Inflammatory macrophage treated with lipopolysaccharide for 4 hours (primary cell): ENCODE measurements at places on chromosomes 4 and X.
A peak's percentile ranks its signal among the peaks of the same experiment; 100 is the strongest.

GRCh38 chr4:77120886-77121508 lies 36.0 kb upstream of the CCNG2 start:
- no peak for DNase-seq

GRCh38 chr4:154360491-154360890 lies 131.1 kb downstream of the DCHS2 start:
- DNase-seq: no peak

GRCh38 chr4:85681221-85681657 lies 206.3 kb downstream of the ARHGAP24 start:
- DNase-seq: peak; percentile 97

- peak; percentile 43 for DNase-seq
These were observed 545 bp downstream of the DOCK11 start for GRCh38 chrX:118495958-118496762.

GRCh38 chr4:176921256-176921655 lies 128.5 kb upstream of the VEGFC start:
- no peak for DNase-seq

GRCh38 chr4:47933840-47934239 lies 19.5 kb upstream of the NFXL1 start:
- DNase-seq: peak; percentile 63

GRCh38 chr4:69896530-69897116 lies 34.2 kb upstream of the CSN1S1 start:
- DNase-seq: no peak

GRCh38 chr4:26468283-26468949 lies 21.9 kb downstream of the CCKAR start:
- DNase-seq: no peak

GRCh38 chr4:140018931-140019618 lies 134.9 kb downstream of the MAML3 start:
- peak; percentile 71 for DNase-seq

GRCh38 chr4:155899891-155900290 lies 3.6 kb upstream of the TDO2 start:
- no peak for DNase-seq

- no peak for DNase-seq
These were observed 145.3 kb upstream of the VCX3B start for GRCh38 chrX:8319359-8319758.

GRCh38 chrX:119655125-119655524 lies 37.8 kb downstream of the SEPTIN6 start:
- peak; percentile 63 for DNase-seq

DNA sequence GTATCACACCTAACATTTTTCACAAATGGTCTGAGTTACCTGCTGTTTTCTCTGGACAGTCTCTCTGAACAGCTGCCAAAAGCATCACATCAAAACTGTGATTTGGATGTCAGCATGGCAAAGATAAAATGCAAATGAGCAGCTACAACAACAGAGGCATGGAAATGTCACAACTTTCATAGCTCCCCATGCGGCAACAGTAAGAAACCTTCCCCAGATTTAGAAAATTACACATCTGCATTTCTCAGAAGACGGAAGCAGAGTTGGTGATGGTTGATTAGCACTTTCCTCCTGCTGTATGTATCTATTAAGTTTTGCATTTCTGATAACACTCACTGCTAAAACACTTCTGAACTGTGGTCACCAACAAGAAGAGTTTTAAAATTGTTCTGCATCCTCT lies 9.7 kb downstream of the PRKG2 start:
- no peak for DNase-seq

DNA sequence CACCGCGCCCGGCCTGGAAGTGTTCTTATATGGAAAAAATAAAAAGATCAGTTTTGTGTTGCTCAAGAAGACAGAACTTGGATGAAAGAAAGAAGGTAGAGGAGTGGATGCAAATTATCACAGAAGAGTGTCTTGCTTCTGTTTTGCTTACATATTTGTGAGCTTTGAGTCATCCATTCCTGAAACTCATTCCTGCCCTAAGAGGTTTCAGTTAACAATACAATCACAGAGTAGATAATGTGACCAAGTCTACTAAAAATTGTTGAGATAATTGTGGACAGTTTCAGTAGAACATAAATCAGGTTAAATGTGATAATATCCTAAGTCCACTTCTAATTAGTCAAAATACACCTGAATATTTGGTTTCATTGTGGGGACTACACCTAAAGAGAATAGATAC lies 26.4 kb upstream of the LRCH2 start:
- DNase-seq: no peak

DNA sequence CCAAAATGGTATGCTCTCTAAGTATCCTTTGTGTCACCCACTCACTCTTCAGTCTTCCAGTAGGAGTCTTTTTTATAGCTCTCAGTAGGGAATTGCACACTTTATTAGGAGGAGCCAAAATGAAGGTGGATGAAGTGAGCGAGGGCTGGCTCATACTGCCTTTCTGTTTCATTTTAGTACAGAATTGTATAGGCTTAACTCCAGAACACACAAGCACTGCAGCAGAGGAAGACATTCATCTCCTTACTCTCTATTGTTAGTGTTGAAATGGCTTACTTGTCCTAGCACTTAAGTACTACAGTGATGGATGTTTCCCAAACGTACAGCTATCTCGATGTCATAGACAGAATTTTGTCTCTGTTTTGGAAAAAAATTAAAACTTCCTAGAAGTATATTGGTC lies 327.3 kb upstream of the ATOH1 start:
- DNase-seq: no peak

- DNase-seq: no peak
These were observed 349.0 kb upstream of the GATB start for GRCh38 chr4:152109531-152110509.

DNA sequence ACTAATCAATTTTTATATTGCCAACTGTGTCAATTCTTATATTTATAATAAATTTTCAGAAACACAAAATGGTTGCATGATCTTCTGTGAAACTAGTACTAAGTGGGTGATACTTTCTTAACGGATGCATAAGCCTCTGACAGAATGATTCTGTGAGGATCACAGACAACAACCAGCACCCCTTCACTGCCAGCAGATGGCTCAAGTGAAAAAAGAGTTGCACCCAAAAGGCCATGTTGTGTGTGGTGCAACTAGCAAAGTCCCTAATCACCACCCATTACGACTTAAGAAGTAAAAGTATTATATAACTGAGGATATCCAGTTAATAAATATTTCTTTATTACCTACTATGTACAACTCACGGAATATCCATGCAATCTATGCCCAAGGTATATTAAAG lies 334.0 kb downstream of the PCDH19 start:
- DNase-seq: no peak

DNA sequence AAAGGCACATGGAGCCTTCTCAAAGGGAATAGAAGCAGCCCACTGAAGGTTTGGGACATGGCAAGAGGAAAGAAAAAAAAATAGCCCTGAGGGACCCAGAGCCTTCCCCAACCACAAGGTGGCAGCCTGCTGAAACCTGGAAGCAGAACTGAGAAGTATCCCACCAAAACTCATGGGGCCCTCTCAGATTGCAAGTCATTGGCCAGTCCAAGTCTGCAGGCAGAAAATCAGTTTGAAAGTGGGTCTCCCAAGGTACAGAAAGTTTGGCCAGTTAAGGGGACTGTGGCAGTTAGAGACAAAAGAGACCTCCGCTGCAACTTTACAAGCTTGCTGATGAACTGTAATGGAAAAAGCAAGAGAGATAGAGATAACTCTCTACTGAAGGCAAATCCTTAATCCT lies 155.8 kb downstream of the ANTXR2 start:
- peak; percentile 49 for DNase-seq

GRCh38 chr4:139813881-139814280 lies 148.3 kb downstream of the MGST2 start:
- DNase-seq: peak; percentile 62

- no peak for DNase-seq
These were observed 145.8 kb upstream of the SPRY1 start for GRCh38 chr4:123250843-123251242.

DNA sequence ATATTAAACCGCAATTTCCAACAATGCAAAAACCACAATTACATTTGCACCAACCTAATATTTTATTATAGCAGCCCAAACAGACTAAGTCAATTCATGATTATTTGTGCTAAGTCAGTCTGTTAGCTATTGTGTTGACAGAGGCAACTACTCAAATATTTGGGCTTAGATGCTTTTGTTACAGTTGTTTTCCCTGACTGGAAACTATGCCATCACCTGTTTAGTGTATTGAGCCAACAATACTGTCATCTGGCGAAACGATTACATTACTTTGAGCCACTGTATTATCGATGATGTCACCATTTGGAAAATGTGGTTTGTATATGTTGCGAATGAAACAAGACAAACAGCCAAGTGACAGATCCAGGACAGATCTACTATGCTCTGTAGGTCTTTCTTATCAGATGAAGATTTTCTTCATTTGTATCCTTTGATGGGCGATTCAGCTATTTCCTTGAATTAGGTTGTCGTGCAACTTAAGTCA lies 38.7 kb upstream of the INTS6L start:
- no peak for DNase-seq

- peak; percentile 66 for DNase-seq
These were observed 45.4 kb downstream of the CEP135 start for GRCh38 chr4:55993994-55994663.

- no peak for DNase-seq
These were observed 40.2 kb downstream of the HMX1 start for GRCh38 chr4:8831221-8832112.

GRCh38 chr4:107913283-107913899 lies 18.0 kb upstream of the CYP2U1 start:
- peak; percentile 79 for DNase-seq

DNA sequence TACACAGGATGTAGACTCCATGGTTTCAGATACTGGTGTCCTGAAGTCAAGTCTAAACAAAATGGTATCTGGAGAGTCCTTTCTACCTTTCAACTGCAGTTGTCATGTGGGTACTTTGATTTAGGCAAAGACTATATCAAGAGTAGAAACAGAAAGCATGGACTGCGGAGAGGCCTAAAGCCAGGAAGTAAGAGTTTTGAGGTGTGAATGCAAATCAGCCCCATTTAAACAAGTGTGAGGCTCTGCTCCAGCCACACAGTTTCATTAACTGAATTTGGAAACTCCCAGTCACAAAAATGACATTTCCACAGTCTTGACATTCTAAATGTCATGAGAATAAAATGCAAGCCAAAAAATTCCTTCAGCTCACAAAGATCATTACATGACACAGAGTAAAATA lies 87.2 kb upstream of the MCF2 start:
- DNase-seq: no peak

- DNase-seq: no peak
These were observed 369.8 kb downstream of the DTHD1 start for GRCh38 chr4:36651253-36651652.

- no peak for DNase-seq
These were observed 61.4 kb upstream of the PACRGL start for GRCh38 chr4:20638825-20639224.

GRCh38 chrX:418927-419729 lies 32.4 kb upstream of the PPP2R3B start:
- DNase-seq: no peak

DNA sequence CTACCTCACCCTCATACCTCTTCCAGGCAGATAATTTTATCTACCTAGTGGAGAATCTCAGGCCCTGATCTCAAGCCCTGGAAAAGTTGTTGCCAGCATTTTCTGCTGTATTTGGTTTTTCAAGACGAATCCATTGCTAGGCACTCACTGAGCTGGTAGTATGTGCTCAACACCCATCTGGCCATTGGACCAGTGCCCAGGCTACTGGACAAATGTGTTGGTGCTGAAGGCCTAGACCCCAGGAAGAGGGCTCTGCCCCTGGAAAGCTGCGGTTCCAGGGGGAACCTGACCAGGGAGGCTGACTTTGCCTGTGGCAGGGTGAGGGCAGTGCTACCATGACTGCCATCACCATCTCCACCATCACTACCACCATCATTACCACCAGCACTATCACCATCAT lies 72.4 kb downstream of the PSAPL1 start:
- DNase-seq: no peak

DNA sequence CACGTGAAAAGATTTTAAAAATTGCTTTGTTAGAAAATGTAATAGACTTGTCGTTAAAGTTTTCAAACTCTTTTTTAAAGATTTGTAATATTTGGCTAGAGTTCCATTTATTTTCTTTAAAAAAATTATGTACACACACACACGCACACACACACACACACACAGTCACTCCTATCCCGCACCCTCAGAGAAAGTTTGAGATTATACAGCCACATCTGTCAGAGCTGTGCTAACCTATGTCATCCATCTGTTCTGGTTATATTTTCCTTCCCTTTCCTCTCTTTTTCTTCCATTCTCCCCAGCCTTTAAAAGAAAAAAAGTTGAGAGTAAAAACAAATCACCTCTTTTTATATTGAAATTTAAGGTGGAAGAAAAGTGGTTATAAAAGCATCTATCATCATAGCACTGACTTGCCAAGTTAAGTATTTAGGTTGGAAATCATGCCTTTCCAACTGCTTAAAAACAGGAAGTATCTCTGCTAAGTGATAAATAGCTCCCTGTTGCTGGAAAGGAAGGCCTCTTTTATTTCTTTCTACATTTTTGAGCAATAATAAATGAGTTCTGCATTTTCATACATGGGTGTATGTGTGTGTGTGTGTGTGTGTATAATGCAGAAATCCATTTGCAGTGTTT lies 163.3 kb upstream of the SPRY1 start:
- peak; percentile 74 for DNase-seq

- no peak for DNase-seq
These were observed 937.1 kb downstream of the PDHA2 start for GRCh38 chr4:96776920-96777527.

GRCh38 chrX:56783450-56783831 lies 54.4 kb downstream of the NBDY start:
- DNase-seq: no peak

- DNase-seq: peak; percentile 91
These were observed 53.8 kb upstream of the HGFAC start for GRCh38 chr4:3387943-3388361.

DNA sequence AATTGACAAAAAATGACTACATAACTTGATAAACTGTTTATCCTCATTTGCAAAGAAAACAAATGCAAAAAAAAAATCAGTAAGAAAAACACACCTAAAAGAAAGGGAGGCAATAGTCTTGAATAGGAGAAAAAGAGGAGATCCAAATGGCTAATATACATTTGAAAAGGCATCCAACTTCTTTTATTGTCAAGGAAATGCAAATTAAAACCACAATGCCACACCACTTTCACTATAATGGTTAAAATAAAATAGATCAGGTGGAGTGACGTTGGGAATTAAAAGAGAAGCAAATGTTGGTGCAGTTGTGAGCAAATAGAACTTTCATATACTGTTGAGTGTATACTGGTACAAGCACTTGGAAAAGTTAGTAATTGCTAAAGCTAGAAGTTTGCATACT lies 3.6 kb downstream of the DCAF4L1 start:
- DNase-seq: no peak

DNA sequence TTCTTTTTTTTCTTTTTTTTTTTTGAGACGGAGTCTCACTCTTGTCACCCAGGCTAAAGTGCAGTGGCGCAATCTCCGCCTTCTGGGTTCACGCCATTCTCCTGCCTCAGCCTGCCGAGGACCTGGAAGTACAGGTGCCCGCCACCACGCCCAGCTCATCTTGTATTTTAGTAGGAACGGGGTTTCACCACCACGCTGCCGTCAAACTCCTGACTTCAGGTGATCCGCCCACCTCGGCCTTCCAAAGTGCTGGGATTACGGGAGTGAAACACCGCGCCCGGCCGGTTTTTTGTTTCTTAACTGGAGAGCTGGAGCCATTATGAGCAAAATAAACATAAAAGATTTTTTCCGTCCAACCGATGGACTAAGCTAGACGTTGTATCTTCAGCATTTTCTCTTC lies 1.9 kb upstream of the WDR17 start:
- no peak for DNase-seq

- DNase-seq: no peak
These were observed 85.5 kb downstream of the HPRT1 start for GRCh38 chrX:134545510-134545909.
